ENCODE measurements at places on chromosomes 5 and 9.
A peak's percentile ranks its signal among the peaks of the same experiment; 100 is the strongest.

DNA sequence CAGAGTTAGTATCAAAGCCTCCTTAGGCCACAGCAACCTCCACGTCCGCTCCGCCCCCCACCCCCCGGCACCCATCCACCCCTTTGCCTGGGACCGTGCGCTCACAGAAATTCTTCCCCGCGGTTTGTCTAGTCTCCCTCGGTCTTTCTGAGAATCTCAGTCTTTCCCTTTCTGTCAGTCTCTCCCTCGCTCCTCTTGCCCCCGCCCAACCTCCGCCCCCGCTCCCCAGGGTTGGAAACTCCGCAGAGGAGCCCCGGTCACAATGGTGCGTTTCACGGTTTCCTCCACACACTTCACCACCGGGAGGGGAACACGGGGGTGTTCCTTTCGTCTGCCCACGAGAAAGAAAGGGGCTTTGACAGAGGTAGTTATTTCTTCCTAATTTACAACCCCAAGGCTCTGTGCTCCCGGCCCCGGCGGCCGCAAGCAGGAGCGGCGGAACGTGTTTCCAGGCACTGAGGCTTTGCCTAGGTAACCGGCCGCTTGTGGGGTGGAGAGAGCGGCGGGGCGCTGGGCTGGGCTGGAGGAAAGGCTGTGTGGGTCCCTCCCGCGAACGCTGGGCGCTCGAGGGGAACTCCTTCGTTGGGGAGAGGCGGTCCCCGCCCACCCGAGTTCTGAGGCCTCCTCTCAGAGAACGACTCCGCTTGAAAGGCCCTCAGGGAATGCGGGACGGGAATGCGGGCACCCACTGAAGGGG lies 2.1 kb downstream of the NR4A3 start:
- DNase-seq, result peak; percentile 70

- no peak for DNase-seq
Measured at GRCh38 chr5:6251565-6252102, 126.7 kb downstream of the MED10 start.

DNA sequence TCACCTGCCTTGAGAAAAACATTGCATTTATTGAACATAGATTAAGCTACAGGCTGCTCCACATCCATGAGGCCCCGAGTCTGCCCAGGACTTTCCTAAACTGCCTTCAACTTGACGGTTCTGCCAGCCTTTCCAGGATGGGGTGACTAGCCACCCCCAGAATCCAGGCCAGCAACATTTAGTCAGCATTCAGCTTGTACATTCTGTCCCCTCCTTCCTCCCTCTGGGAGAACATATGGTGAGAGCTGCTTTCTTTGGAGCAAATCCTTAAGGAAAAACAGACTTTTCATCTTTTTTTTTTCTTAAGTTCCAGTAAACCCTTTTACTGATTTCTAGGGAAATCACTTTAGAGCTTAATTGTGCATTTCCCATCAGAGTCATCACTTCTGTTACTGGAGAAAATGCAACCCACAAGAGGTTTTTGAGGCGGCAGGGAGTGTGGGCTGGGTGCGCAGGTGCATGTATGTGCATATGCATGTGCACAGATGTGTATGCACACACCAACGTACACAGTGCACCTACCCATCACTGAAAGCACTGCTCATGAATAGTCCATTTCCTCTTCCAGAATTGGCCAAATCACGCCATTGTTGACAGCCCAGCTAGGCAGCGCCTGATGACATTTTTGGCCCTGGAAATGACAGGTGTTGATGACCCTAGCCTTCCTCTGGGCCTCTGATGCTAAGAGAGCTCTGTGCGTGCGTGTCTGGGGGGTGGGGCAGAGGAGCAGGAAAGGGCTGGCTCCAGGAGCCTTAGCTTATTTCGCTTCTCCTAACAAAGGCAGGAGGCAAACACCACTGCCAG lies 145.6 kb downstream of the HSD17B3 start:
- DNase-seq, result no peak

DNA sequence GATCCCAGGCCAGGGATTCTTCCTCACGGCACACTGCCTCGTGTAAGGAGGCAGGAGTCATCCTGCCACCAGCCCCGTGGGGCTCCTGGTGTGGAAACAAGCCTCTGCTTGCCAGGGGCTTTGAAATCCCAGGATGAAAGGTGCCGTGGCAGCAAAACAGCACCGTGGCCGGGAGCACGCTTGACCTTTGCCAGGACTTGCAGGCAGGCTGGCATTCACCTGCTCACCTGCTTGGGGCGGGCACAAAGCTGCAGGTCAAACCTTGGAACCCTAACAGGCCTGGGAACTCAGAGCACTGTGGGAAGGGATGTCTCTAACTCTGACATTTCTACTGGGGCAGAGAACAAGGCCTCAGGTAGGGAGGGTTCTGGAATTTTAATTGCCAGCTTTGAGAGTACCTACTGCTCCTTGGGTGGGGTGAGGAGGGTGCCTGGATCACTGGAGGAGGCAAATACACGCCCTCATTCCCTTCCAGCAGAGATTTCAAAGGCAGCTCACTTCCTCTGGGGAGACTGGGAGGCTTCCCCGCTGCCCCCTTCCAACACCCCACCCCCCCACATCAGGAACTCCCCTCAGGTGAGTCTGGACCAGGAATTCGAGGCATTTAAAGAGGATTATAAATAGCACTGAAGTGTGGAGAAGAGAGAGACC lies 45.6 kb upstream of the STXBP1 start:
- DNase-seq, result no peak

GRCh38 chr5:171975262-171975876 lies 31.1 kb downstream of the FBXW11 start:
- no peak for DNase-seq

- DNase-seq, result no peak
Measured at GRCh38 chr9:116081435-116082115, 72.0 kb upstream of the PAPPA start.

DNA sequence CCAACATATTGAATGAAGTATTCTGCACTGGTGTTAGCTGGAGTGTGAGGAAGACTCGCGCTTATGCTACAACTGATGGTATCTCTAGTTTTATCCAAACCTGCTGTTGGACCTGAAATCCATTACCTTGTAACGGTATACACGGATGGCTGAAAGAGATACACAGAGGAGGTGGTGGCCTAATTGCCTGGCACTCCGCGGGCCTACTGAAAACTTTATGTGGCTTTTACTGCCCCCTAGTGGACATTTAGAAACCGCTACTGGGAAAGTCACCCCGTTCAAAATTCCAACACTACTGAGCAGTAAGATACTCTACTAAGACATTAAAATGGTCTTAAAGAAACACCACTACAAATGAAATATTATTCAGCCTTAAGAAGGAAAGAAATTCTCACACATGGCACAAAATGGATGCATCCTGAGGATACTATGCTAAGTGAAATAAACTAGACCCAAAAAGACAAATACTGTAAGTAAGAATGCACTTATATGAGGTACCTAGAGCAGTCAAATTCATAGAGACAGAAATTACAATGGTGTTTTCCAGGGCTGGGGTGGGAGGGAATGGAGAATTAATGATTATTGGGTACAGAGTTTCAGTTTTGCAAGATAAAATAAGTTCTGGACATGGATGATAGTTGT lies 100.4 kb downstream of the TTLL11 start:
- no peak for DNase-seq

DNA sequence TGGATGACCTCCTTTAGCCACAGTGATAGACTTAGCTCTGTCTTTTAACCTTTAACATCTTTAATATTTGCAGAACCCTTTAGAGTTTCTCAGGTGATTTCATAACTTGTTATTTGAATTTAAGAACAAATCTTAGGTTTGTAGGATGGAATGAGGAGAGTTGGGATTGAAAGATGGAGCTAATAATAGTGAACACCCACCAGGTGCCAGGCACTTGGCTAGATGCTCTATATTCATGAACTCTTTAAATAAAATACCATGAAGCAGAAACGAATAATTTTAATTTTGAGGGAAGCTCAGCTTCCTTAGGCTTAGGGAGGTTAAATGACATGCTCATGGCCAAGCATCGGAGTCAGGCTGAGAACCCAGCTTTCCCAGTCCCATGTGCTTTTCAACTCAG lies 19.4 kb upstream of the CARNMT1 start:
- no peak for DNase-seq

- DNase-seq, result no peak
Measured at GRCh38 chr5:173498739-173499470, 117.5 kb downstream of the BOD1 start.

- DNase-seq, result no peak
Measured at GRCh38 chr5:59198365-59198764, 615.5 kb downstream of the RAB3C start.

- no peak for DNase-seq
Measured at GRCh38 chr5:159904874-159905273, 11.4 kb upstream of the ADRA1B start.

GRCh38 chr9:107711542-107711941 lies 222.0 kb upstream of the KLF4 start:
- no peak for DNase-seq

DNA sequence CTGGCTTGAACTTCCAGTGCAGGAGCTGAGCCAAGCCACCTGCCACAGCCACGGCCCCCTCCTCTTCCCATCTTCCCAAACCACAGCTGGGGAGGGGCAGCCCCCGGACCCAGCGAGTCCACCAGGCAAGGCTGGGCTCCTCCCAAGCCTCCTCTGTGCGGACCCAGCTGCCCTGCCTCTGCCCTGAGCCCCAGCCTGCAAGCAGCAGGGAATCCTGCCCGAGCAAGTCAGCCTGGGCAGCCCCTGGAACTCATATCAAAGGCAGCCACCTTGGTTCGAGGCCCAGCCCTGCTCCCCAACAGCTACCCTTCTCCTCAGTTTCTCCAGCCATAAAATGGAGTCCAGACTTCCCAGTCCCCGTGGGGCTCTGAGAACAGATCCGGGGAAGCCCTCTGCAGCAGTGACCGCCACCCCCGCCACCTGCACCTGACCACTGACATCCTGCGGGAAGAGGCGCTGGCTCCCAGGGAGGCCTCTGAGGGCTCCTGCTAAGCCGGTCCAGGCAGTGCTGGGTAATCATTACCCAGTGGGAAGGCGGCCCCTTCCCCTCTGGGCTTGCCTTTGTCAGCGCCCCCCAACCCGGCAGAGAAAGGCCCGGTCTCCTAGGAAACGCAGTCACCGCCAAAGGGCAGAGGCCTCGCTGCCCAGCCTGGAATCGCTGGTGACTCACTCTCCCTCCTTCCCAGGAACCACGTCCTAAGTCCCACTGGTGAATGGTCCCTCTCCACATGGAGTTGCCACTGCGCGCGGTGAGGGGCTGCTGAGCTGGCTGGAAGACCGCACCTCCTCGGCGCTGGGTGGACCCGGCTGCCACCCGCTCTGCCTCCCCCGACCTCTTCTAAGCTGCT lies 1.5 kb downstream of the VAV2 start:
- no peak for DNase-seq

DNA sequence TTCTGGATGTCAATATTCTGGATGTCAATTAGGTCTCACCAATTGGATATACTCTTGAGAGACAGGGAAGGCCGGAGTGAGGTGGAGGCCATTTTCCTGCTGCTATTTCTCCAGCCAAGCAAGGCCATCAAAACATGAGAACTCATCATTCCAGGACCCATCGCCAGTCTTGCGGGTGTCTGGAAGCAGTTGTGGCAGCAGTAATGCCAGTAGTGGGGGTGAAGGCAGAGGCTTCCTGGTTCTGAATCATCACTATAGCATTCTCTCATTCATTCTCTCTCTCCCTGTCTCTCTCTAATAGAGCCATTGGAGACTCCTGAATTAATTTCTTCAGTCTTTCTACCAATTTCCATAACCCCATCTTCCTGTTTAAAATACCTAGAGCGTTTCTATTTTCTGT lies 71.8 kb downstream of the EGFLAM start:
- no peak for DNase-seq

DNA sequence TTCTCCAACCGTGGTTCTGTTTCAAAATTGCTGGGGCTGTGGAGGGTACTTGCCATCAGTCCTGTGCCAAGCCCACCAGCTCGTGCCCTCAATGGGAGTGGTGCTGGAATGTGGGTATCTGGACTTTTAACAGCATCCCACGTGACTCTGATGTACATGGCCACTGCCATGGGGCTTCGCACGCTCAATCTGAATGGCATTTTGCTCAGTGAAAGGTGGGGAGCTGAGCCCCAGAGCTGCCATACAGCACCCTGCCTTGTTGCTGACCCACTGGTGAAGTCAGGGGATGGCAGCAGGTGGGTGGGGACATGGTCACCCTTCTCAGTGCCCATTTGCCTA lies 16.6 kb upstream of the SYNPO start:
- DNase-seq, result no peak

GRCh38 chr9:27447031-27447683 lies 76.9 kb upstream of the IFNK start:
- no peak for DNase-seq

- no peak for DNase-seq
Measured at GRCh38 chr5:14749579-14750101, 85.1 kb downstream of the OTULIN start.

- no peak for DNase-seq
Measured at GRCh38 chr9:70672161-70672649, 257.7 kb upstream of the KLF9 start.

GRCh38 chr5:76331126-76331525 lies 72.0 kb upstream of the IQGAP2 start:
- DNase-seq, result no peak

GRCh38 chr5:1314564-1314982 lies 19.7 kb upstream of the TERT start:
- no peak for DNase-seq

- DNase-seq, result no peak
Measured at GRCh38 chr5:72503888-72504491, 3.2 kb downstream of the ZNF366 start.

DNA sequence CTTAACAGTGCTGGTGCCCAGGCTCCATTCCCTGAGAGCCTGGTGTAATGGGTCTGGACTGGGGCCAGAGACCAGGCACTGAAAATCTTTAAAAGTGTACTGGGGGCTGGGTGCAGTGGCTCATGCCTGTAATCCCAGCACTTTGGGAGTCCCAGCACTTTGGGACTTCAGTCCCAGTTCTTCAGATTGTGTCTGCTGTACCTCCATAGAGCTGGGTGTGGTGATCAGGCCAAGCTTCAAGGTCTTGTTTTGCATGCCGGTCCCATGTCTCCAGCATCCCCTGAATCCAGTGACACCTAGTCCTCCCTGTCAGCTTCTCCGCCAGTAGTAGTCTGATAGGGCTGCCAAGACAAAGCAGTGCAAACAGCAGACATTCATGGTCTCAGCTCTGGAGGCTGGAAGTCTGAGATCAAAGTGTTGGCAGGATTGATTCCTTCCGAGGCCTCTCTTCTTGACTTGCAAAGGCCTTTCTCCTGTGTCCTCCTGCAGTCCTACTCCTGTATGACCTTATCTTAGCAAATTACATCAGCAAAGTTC lies 108.2 kb downstream of the SYK start:
- DNase-seq, result no peak

GRCh38 chr5:71564895-71565294 lies 22.2 kb upstream of the MCCC2 start:
- no peak for DNase-seq

DNA sequence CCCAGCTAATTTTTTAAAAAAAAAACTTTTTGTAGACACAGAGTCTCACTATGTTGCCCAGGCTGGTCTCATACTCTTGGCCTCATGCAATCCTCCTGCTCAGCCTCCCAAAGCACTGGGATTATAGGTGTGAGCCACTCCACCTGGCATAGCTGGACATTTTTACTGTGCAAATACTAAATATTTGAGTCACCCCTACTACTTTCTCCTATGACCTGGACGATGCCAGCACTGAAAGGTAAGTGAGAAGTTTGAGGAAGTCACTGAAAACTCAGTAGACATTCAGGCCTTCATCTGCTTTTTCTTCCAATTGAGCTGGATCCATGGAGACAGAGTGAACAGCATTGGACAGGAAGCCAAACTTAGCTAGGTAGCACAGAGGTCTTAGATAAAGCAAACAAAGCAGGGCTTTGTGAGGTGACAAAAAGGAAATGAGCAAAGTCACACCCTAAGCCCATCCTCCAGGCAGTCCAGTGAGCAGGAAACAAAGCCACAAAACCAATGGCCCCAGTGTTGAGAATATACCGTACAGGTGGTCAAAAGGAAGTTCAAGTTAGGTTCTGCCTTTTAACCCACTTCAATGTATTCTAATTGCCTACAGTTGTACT lies 192.6 kb upstream of the RASA1 start:
- DNase-seq, result no peak
